ENCODE measurements at places on chromosomes 13 and 19.
A peak's percentile ranks its signal among the peaks of the same experiment; 100 is the strongest.

- no peak for DNase-seq
These were observed 3.2 kb downstream of the SPPL2B start for GRCh38 chr19:2331601-2332246.

DNA sequence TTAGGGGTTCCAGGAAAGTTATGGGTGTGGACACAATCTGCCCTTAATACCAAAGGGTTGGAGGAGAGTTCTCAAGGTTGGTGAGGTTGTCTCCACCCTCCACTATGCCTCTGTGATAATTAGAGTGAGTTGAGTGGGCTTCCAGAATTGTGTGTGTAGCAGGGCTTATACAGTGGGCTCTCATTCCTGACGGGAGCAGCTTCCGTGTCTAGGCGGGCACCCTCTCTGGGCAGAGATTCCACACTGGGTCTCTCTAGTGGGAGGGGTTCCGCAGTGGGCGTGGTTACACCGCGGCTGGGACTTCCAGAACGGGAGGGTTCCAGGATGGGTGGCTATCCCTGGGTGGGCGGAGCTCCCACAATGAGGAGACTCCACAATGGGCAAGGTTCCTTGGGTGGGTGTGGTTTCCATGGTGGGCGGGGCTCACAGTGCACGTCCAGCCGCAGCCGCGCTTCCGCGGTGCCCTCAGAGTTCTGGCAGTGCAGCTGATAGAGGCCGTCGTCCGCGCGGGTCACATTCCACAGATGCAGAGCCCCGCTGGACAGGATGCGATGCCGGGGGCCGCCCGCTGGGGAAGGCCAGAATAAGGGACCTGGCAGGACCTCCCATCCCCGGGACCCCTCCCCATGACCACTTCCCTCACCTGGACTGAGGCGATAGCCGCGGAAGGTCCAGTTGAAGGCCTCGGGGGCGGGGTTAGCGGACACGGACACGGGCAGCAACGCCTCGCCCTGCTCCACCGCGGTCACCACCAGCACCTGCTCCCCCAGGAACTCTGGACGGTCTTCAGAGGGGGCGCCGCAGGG is 8.4 kb downstream of the NPHS1 start:
- DNase-seq = no peak

DNA sequence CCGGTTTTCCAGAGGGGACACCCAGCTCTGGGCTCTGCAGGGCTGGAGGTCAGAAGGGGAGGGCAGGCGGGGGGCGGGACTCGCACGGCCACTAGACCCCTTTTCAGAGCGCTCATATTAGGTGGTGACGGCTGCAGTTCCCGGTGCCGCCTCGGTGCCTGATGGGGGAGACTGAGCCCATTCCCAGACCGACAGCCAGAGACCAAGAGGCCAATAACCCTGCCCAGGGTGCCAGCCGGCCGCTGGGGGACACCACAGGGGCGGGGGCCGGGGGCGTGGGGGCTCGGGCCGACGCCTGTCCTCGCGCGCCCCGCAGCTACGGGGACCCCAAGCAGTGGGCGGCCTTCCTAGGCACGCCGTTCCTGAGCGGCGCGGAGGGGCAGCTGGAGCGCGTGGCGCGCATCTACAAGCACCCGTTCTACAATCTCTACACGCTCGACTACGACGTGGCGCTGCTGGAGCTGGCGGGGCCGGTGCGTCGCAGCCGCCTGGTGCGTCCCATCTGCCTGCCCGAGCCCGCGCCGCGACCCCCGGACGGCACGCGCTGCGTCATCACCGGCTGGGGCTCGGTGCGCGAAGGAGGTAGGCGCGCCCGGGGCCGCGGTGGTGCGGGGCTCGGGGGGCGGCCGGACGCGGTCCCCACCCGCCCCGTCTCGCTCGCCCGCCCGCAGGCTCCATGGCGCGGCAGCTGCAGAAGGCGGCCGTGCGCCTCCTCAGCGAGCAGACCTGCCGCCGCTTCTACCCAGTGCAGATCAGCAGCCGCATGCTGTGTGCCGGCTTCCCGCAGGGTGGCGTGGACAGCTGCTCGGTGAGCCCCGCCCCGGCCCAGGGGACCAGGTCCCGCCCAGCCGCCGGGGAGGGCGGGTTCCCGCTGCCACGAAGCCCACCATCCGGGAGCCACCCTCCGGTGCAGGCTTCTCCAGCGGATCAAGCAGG is 2.4 kb downstream of the TIMM13 start:
- no peak for DNase-seq

- DNase-seq = peak; percentile 6
These were observed 2.8 kb upstream of the CEACAM5 start for GRCh38 chr19:41705393-41706174.

- no peak for DNase-seq
These were observed 1.9 kb upstream of the F7 start for GRCh38 chr13:113103646-113104045.

DNA sequence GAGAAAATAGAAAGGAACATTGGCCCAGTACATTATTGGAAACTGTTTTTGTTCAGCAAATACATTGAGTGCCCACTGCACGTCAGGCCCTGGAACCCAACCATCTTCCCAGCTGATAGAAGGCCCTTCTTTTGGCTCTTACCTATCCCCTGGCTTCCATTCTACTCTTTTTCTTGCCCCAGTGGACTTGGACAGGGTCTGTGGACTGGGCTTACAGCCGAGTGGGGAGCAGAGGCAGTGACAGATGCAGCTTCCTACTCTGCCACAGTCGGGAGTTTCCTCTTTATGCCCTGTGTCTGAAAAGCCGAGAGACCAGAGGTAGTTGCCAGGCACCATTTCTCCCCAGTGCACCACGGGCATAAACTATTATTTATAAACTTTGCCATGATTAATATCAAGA is 70.4 kb downstream of the ARHGAP35 start:
- DNase-seq = no peak

GRCh38 chr13:62033934-62034333 is 618.3 kb upstream of the PCDH20 start:
- DNase-seq = no peak

GRCh38 chr13:97434397-97435201 is 630 bp downstream of the RAP2A start:
- peak; percentile 50 for DNase-seq

DNA sequence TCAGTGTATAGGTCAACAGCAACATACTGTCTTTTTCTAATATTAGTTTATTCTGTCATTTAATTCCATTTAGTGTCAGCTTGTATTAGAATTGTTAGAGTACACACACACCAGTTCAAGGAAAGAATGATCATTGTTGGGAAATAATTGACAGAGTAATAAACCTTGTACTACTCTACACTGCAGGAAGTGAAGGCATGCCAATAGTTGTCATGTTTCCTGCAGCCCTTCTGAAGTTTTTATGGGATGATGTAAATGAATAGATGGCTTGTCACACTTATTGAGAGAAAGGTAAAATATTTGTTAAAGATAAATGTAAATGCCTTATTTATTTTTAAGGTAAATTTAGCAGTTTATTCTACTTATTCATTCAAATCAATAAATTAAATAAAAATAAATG is 306.9 kb upstream of the KLHL1 start:
- DNase-seq = no peak

GRCh38 chr13:98801626-98802418 is 49.4 kb upstream of the SLC15A1 start:
- no peak for DNase-seq

DNA sequence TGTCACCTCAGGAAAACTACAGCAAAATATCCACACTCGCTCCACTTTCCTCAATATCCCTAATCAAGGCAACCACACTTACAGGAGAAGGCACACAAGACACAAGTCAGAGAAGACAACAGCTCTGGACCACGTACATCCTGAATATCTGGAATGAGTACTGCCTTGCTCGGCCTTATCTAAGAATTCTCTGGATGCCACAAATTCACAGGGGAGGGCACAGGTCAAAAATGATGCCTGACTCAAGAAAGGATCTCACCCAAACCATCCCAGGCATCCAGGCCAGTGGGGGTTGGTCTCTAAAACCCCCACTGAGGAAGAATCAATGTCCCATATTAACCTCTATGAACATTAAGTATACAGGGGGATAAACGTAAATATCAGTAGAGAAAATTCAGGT is 29.9 kb downstream of the ATP7B start:
- no peak for DNase-seq

- DNase-seq = no peak
These were observed 17.4 kb downstream of the NALCN start for GRCh38 chr13:101398920-101399319.

- no peak for DNase-seq
These were observed 900 bp downstream of the KBTBD7 start for GRCh38 chr13:41193469-41193868.

GRCh38 chr19:29655648-29656335 is 9.5 kb upstream of the PLEKHF1 start:
- no peak for DNase-seq

DNA sequence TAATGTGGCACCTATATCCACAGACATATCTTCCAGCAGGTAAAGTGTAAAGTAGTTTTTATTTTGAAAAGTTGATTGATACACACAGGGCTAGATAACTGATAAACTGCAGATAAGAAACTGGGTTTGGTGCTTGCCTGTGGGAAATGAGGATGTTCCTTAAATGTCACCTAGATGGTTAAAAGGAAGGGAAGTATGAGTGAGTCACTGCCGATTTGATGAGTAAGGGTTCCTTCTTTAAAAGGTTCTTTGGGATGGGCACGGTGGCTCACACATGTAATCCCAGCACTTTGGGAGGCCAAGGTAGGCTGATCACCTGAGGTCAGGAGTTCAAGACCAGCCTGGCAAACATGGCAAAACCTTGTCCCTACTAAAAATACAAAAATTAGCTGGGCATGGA is 73.8 kb upstream of the FRY start:
- DNase-seq = no peak

- DNase-seq = peak; percentile 71
These were observed 14.5 kb upstream of the CERS4 start for GRCh38 chr19:8194528-8195267.

GRCh38 chr19:3608750-3609322 is 2.2 kb upstream of the TBXA2R start:
- no peak for DNase-seq

- no peak for DNase-seq
These were observed 9.7 kb downstream of the LATS2 start for GRCh38 chr13:21051675-21052074.

- no peak for DNase-seq
These were observed 83.9 kb downstream of the MUC16 start for GRCh38 chr19:8926341-8926740.

DNA sequence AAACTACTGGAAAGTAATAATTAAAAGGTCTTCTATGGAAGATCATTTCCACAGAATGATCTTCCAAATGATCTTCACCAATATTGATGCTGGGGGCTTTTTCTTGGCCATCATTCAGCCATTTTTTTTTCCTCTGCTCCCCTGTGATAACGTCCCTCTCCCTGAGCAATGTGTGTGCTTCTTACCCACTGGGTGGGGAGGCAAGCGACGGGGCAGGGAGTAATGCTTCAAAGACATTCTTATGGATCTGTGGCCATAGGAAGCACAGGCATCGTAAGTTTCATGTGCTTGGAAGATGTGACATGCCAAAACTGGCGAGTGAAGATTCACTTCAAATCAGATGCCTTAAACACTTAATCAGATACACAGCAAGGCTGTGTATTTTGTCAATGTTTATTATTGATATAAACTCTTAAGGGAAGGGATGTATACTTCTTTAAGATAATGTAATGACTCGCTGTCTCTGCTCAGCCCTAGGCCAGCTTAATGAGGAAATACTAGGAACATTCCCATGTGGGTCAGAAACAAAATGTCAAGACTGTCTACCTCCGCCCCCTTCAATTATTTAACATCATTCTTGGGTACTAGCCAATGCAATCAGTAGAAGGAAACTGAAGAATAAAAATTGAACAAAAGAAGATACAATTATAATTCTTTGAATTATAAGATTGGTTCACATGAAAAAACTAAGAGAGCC is 34.1 kb upstream of the SERPINE3 start:
- DNase-seq = no peak

GRCh38 chr13:93472814-93473296 is 246.2 kb downstream of the GPC6 start:
- no peak for DNase-seq

GRCh38 chr19:54391589-54392061 is 23.6 kb upstream of the TTYH1 start:
- DNase-seq = no peak

DNA sequence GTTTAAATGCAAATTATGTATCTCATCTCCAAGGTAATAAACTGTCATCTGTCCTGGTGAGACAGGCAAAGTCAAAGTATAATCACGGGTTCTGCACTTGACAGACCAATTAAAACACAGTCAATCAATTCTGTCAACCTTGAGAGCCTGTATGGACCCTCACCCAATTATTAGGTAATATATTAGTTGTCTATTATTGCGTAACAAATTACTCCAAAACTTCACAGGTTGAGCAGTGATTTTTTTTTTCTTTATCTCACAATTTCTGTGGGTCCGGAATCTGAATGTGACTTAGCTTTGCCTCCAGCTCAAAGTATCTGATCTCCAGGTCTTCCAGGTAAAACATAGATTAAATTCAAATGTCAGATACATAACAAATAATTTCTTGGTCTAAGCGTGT is 707.4 kb upstream of the ARGLU1 start:
- DNase-seq = no peak

GRCh38 chr13:50910485-50910805 is 854 bp downstream of the RNASEH2B start:
- no peak for DNase-seq

DNA sequence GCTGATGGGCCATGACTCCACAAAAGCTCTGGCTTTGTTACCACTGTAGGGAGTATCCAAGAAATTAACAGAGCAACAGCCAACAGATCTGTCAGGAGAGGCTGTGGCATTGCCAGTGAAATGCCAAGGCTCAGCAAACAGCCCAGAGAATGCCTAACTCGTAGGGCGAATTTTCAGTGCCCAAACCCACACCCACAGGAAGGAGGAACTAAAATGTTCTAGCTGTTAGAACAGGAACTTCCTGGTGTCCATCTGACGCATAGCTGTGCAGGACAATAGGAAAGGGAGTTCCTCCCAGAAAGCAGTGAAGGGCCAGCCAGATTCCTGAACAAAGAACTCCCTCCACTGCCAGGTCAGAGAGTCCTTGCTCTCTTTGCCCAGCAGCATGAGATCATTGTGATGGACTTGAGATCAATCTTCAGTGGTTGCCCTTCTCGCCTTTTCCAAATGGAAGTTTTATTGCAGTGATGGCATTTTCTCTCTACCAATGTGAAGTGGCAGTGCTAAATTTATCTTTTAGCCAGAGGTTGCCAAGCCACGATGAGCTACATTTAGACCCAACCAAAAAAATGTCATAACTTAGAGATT is 224.2 kb upstream of the STARD13 start:
- no peak for DNase-seq
